WTC11 (cell line): ENCODE measurements at places on chromosomes 3 and 15. TPM values are rescaled to one million over a fixed set of nuclear protein-coding genes. Genes with fewer than 3 reads are reported as not detected.

LRRIQ4 gene
- 0.09 to 0.34 TPM (median 0.18 TPM) in 3 replicates for total RNA-seq

DNA sequence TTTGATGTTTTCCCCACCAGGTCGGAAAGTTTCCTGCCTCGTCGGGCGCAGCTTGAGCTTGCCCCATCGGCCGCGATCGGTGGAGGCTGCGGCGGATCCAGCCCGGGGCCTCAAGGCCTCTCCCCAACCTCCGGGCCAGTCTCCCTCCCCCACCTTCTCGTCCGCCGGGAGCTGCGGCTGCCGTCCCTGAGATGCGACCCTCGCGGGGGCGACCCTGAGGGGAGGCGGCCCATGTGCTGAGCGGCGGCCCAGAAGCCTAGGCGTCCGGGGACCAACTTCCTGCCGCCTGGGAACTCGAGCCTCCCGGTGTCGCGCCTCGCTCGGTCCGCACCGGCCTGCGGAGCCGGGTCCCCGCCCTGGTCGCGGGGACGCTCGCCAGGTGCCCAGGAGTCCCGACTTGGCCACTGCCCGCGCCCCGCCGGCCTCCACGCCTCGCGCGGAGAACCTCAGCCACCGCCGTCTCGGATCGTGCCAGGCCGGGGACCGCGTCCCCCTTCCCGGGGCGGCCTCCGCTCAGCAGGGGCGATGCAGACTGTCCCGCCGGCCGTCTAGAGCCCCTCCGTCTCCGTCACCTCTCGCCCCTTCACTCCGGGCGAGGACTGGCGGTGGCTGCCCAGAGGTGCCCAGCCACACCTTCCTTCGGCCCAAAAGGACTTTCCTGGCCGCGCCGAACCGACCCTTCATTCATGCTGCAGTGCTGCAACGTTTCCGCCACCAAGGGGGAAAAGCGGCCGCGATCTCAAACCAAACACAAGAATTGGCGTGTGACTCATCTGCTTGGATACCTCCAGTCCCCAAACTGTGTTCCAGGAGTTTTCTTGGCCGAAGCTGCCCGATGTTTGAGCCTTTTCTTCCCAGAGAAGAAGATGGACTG, 656 bp downstream of the SLMAP start:
- H3K27ac ChIP-seq: peak overlapping the region; percentile 73; the same call in 1 of the 2 replicates
- no peaks in the 10 kb centered on the region for H3K27me3 ChIP-seq
- H3K4me3 ChIP-seq: peak overlapping the region; percentile 84
- peak; percentile 33 for DNase-seq

CCR4 gene
- 0.11 to 0.22 TPM (median 0.11 TPM) in 3 replicates for total RNA-seq

FBXO40 gene
- 0.04 to 0.09 TPM (median 0.07 TPM) in 3 replicates for total RNA-seq

GRCh38 chr3:46901061-46901460, 23.5 kb downstream of the PTH1R start:
- peaks cover 22% of the 10 kb centered on the region for H3K27me3 ChIP-seq
- no peaks in the 10 kb centered on the region; the same call in 1 of the 2 replicates for H3K4me1 ChIP-seq

GRCh38 chr15:87940768-87941167, 315.8 kb downstream of the NTRK3 start:
- H3K36me3 ChIP-seq: no peaks in the 10 kb centered on the region
- no peaks in the 10 kb centered on the region for H3K27me3 ChIP-seq
- H3K4me3 ChIP-seq: no peak overlapping the region
- H3K4me1 ChIP-seq: peaks cover 4% of the 10 kb centered on the region; the same call in 1 of the 2 replicates

- H3K4me1 ChIP-seq: peaks cover 9% of the 10 kb centered on the region
- peaks cover 2% of the 10 kb centered on the region; the same call in 1 of the 2 replicates for H3K27me3 ChIP-seq
- H3K4me3 ChIP-seq: no peak overlapping the region
- DNase-seq: no peak
- peaks cover 49% of the 10 kb centered on the region for H3K36me3 ChIP-seq
Observed at GRCh38 chr3:3065876-3066275, 44.3 kb downstream of the IL5RA start.

GOLGA6B gene
- 0.73 to 1.9 TPM (median 0.85 TPM) in 3 replicates for total RNA-seq

SYNPR gene
- 0.78 to 1.4 TPM (median 0.85 TPM) in 3 replicates for total RNA-seq

GRCh38 chr15:90941038-90941437, 6.0 kb downstream of the UNC45A start:
- no peak overlapping the region for H3K27ac ChIP-seq
- peaks cover 64% of the 10 kb centered on the region for H3K36me3 ChIP-seq
- no peak overlapping the region for H3K4me3 ChIP-seq
- no peak for DNase-seq

PCLAF gene
- total RNA-seq: 27.2 to 41.6 TPM (median 41.5 TPM) in 3 replicates

CP gene
- 1.1 to 1.9 TPM (median 1.5 TPM) in 3 replicates for total RNA-seq

DNA sequence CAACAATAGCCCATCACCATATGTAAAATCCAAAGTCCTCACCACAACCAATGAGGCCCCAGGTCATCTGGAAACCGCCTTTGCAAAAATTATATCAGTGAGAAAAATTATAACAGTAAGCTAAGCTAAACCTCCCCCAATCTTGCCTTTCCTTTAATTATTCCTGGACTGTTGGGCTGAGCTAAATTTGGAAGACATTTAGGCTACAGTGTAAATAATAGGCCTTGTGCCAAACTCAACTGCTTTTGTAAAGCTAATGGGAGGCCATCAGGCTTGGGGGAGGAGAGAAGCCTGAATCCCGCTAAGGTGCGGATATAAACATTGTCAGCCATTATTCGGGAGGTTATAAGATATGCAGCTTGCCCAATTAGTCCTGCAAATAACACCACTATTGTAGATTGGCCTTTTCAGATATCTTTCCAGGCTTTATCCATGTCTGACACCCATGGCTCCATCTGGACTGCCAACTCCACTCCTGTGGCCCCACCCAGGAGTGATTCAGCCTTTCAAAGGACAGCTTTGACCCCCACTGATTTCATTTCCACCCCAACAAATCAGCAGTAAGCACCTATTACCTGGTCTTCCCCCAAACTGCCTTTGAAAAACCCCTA, 53.0 kb upstream of the CA12 start:
- no peak overlapping the region for H3K4me3 ChIP-seq
- peaks cover 57% of the 10 kb centered on the region for H3K4me1 ChIP-seq
- DNase-seq: no peak
- H3K36me3 ChIP-seq: no peaks in the 10 kb centered on the region
- H3K27ac ChIP-seq: peak overlapping the region; percentile 55; the same call in 1 of the 2 replicates
- no peaks in the 10 kb centered on the region; the same call in 1 of the 2 replicates for H3K27me3 ChIP-seq

GRCh38 chr15:80266745-80267144, 14.7 kb upstream of the CTXND1 start:
- H3K4me1 ChIP-seq: no peaks in the 10 kb centered on the region
- H3K27ac ChIP-seq: no peak overlapping the region
- no peak for DNase-seq
- H3K4me3 ChIP-seq: no peak overlapping the region
- H3K27me3 ChIP-seq: peaks cover 22% of the 10 kb centered on the region
- H3K36me3 ChIP-seq: no peaks in the 10 kb centered on the region

DNA sequence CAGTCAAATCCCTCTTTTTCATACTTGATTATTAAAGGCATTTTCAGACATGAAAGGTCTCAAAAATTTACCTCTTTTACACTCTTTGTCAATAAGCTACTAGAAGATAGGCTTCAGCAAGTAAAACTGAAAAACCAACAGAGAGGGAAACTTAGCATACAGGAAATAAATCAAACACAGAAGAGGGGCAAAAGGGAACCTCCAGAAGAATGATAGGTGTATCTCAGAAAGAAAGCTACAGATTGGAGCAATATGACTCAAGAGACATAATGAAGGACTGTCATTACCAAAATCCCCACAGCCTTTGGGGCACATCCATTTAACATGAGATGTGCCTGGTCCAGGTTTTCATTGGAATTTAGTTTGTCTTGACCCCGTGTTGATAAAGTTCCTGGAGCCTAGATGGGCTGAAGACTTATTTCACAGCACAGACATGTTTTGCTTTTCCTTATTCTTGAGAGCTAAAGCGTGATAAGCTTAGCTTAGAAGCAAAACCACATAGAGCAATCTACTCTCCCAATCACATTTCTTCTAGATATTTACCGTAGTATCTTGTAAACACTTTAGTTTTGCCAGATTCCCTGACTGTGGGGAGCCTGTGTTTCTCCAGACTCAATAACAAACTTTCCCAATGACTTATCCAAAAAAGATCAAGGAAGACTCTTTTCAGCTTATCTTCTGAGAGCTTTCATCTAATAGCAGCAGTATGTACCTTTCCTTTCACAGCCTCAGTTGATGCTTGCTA, 11.7 kb downstream of the LRRFIP2 start:
- no peak for DNase-seq
- no peak overlapping the region for H3K4me3 ChIP-seq
- no peaks in the 10 kb centered on the region for H3K27me3 ChIP-seq
- H3K4me1 ChIP-seq: peaks cover 22% of the 10 kb centered on the region
- H3K27ac ChIP-seq: peak overlapping the region; percentile 93

DNA sequence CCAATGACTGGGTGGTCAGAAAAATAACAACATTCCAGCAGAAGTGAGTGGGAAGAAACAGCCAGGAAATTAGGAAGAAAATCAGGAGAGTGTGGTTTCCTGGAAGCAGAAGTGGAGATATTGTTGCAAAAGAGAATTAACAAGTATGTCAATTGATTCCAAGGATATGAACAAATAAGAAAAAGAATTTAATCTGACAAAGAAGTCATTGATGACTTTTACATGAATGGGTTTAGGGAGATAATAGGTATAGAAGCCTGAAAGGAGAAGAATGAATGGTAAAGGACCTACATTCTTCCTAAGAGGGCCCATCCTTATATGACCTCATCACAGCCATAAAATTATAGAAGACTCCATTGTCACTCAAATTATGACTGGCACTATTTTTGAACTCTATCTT, 1440.1 kb downstream of the OTOL1 start:
- H3K27me3 ChIP-seq: no peaks in the 10 kb centered on the region
- no peak overlapping the region for H3K4me3 ChIP-seq
- no peak for DNase-seq
- peaks cover 10% of the 10 kb centered on the region; the same call in 1 of the 2 replicates for H3K36me3 ChIP-seq

DNA sequence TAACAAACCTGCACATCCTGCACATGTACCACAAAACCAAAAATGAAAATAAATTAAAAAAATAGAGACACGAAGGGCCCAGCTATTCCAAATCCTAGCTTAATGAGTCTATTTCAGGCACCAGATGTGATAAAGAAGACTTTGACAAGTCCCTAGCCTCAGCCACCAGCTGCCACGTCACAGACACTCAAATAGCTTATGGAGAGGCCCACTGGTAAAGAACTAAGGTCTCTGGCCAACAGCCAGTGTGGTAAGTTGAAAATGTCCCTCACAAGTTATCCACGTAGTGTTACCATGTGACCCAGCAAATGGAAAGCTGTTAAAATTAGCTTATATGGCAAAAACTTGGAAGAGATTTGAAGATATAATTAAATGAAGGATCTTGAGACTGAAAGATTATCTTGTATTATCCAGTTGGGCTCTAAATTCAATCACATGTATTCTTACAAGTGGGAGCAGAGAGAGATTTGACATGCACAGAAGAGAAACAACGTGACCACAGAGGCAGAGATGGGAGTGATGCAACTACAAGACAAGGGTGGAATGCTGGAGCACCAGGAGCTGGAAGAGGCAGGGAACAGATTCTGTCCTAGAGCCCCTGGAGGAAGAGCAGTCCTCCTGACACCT, 10.9 kb downstream of the ACSBG1 start:
- H3K4me1 ChIP-seq: peaks cover 2% of the 10 kb centered on the region; the same call in 1 of the 2 replicates
- H3K27me3 ChIP-seq: no peaks in the 10 kb centered on the region
- H3K27ac ChIP-seq: no peak overlapping the region

DNA sequence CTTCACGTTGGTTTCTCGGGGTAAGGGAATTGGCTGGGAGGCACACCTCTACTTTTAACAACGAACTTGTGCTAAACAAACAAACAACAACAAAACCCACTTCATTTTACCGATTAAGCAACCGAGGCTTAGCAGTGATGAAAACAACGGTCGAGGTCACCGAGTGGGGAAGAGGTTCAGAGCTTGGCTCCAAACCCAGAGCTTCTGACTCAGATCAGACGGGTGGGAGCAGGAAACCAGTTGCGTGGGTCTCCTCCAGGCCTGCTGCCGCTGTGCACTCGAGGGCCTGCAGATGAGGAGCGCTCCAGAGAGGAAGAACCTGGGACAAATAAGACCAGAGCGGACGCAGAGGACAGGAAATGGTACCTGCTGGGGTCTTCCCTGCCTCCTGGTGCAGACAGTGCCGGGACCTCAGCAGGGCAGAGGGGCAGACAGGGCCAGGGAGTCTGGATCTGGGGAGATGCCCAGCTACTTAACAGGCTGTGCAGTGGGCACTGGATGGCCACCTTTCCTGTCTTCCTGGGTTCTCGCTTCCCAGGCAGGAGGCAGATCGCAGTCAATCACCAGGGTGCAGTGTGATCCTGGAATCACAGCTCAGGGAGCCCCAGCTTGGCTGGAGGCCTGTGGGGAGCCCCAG, 99.0 kb upstream of the MEF2A start:
- peaks cover 16% of the 10 kb centered on the region for H3K36me3 ChIP-seq
- H3K27me3 ChIP-seq: no peaks in the 10 kb centered on the region; the same call in 1 of the 2 replicates
- no peak overlapping the region for H3K4me3 ChIP-seq

DNA sequence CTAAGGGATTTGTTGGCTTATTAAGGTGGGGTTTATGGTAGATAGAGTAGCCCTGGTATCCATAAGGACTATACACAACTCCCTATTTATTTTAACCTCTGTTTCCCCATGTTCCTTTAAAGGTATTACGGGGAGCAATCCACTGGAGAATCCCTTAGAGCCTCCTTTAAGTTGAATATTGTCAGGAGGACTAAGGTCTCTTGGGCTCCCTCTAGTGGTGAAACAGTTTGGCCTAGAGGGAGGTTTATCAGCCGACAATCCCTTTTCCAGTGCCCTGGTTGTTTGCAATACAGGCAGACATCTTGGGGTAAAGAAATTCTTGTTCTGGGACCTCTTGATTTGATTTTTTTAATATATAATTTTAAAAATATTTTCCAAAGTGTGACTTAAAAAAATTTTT, 12.9 kb downstream of the OPA1 start:
- H3K27ac ChIP-seq: no peak overlapping the region
- DNase-seq: peak; percentile 62
- no peaks in the 10 kb centered on the region for H3K27me3 ChIP-seq

LHFPL4 gene
- total RNA-seq: 18.9 to 26.8 TPM (median 24.4 TPM) in 3 replicates

DNA sequence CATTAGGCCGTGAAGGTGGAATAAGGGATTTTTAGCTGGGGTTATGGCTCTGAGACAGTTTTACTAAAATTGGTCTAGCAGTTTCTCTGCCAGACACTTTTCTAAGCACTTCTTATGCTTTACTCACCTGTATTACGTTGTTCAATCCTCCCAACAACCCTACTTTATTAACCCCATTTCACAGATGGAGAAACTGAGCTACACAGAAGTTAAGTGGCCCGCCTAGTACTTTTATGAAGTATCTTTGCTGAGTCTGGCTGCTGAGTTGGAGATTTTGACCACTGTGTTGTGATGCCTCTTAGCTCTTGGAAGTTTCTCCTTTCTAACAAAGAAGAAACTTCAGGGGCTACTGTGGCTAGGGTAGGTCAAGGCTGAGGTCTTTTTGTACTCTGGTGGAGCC, 11.5 kb downstream of the LIMD1 start:
- H3K27me3 ChIP-seq: no peaks in the 10 kb centered on the region
- no peak overlapping the region for H3K4me3 ChIP-seq
- peaks cover 7% of the 10 kb centered on the region; the same call in 1 of the 2 replicates for H3K4me1 ChIP-seq
- H3K27ac ChIP-seq: no peak overlapping the region
- DNase-seq: no peak
- H3K36me3 ChIP-seq: peaks cover 10% of the 10 kb centered on the region

TCF12 gene
- total RNA-seq: 73.2 to 92.9 TPM (median 81.3 TPM) in 3 replicates

ABI3BP gene
- 0.18 to 0.74 TPM (median 0.39 TPM) in 3 replicates for total RNA-seq
